ENCODE measurements at places on chromosomes 16 and 17.

GRCh38 chr16:84918006-84918909, 93.1 kb downstream of the ZDHHC7 start:
- DNase-seq = no peak

DNA sequence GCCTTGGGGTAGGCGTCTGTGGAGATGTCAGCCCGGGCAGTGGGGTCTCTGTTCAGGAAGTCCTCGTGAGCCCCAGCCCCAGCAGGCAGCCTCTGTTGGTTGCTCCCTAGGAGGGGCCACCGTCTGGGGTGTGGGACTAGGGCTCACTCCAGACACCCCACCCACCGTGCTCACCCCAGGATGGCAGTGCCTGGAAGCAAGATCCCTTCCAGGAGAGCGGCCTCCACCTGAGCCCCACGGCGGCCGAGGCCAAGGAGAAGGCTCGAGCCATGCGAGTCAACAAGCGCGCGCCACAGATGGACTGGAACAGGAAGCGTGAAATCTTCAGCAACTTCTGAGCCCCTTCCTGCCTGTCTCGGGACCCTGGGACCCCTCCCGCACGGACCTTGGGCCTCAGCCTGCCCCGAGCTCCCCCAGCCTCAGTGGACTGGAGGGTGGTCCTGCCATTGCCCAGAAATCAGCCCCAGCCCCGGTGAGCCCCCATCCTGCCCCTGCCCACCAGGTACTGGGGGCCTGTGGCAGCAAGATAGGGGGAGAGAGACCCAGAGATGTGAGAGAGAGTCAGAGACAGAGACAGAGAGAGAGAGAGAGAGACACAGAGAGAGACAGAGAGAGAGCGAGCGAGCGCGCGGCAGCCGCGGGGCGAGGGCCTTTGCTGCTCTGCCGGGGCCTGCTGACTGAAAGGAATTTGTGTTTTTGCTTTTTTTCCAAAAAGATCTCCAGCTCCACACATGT, 9.8 kb downstream of the NTHL1 start:
- no peak for DNase-seq

DNA sequence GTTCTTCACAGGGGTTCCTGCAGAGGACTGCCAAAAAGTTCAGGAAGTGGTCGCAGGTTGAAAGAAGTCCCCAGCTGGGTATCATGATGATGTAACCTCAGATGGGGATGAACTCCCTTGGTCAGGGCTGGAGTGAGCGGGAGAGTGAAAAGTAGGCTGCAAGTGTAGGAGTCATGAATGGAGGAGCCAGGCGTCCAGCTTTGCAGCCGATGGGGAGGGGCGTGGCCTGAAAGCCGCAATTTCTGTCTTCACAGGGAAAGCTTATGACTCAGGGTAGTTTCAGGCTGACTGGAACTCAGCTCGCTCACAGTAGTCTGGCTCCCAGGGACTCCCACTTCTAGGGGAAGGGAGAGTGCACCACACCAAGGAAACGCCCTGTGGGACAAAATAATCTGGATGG, 70.0 kb upstream of the HS3ST3A1 start:
- no peak for DNase-seq

- DNase-seq = no peak
Measured at GRCh38 chr17:67477687-67478086, 100.6 kb downstream of the PITPNC1 start.
